ENCODE measurements at places on chromosomes 1 and 21. TPM values are rescaled to one million over a fixed set of nuclear protein-coding genes. Genes with fewer than 3 reads are reported as not detected.

DNA sequence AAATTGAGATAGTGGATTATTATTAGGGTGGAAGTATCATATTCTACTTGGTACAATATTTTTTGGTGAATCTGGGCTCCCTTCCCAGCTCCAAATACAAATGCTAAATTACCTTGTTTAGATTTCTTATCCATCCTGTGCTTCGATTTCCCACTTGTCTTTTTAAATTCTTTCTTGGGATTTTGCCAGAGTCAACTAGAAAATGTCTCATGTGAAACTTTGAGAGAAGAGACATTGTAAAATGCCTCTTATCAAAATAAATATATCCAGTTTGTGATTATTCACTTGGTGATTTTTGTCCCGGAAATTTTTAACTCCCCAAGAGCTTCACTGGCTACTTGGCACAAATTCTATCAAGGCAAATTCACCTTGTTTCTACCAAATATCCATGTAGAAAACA is 202.0 kb downstream of the FMN2 start:
- no peak for DNase-seq

The EDARADD gene
- 0.60 TPM for total RNA-seq

The SLC25A34 gene
- 1.9 TPM for total RNA-seq

The MYOG gene
- total RNA-seq, result not detected

All from activated naive CD4-positive, alpha-beta T cell treated with anti-CD3 and anti-CD28 coated beads, Interleukin-2, amount 50 U/mL, for 72 hours (primary cell).